ENCODE measurements at places on chromosomes 13 and 19.

GRCh38 chr19:42081584-42082203 lies 5.7 kb downstream of the ZNF574 start:
- DNase-seq: no peak

DNA sequence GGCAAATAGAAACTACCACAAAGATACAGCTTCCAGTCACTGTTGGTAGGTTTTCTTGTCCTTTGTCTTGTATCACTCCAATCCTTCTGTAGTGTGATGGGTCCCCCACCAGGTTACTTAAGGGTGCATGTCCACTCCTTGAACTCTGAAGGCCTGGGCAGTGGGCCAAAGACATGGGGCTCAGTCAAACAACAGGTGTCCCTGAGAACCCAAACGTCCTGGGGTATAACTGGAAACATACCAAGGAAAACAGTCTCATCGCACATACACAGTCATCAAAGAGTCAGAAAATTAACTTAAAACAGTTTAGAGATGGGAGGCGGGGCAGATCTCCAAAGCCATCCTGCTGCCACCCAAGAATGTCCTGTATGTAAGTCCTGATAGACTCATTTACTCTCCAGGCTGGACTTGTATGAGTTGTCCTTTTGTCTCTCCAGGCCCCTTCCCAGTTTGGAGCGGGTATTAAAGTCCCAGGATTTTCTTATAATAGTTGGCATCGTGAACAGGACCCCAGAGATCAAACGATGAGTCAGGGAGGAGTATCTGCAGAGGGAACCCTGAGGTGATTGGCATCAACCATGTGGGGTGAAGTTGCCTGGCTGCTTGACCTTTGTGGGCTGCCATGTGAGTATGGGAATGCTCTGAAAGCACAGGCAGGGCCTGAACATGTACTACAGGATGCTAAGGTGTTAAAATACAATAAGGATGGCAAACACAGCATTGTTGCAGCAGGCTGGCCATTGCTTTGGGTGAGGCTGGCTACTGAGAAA lies 613.2 kb upstream of the KLF12 start:
- DNase-seq: no peak

GRCh38 chr19:36169084-36169760 lies 17.0 kb upstream of the COX7A1 start:
- no peak for DNase-seq

DNA sequence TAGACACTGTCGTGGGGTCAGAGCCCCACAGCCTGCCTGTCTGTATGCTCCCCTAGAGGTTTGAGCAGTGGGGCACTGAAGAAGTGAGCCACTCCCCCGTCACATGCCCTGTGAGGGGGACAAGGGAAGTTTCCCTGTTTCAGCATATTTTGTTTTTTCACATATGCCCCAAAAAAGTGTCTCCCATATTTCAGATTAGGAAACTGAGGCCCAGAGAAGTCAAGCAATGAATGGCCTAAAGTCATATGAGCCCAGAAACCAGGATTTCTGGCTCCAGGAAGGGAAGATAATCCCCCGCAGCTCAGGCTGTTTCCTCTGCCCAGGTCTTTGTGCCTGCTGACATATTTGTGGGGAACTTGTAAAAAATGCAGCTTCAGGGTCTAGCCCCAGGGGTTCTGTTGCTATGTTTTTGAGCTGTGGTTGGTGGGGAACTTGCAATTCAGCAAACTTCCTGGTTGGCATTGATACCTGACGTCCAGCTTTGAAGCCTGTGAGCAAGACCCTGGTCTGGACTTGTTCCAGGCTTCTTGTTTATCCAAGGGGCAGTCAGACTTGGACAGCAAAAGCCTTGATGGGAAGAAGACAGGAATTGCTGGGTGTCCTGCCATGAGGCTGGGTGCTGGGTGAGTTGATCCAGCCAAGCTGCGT lies 9.5 kb downstream of the RASL11A start:
- DNase-seq: no peak

GRCh38 chr19:10502524-10503001 lies 593 bp downstream of the KEAP1 start:
- DNase-seq: peak; percentile 87

DNA sequence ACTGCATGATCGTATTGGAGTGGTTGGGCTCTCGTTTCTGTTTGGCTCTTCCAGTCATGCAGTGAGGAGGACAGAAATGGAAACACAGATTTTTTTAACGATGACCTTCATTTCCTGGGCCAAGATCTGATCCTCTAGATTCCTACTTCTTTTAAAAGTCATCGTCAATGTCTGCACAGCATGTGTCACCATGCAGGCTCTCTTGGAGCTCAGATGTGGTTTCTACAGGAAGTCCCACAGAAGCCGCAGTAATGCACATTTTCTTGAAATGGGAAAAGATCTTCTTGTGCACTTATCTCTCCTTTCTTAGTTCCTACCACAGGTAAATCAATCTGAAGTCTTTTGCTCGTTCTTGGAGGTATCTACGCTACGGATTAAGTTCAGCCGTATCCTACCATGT lies 626.9 kb downstream of the EFNB2 start:
- DNase-seq: no peak
